ENCODE measurements at places on chromosomes 3 and 15.

DNA sequence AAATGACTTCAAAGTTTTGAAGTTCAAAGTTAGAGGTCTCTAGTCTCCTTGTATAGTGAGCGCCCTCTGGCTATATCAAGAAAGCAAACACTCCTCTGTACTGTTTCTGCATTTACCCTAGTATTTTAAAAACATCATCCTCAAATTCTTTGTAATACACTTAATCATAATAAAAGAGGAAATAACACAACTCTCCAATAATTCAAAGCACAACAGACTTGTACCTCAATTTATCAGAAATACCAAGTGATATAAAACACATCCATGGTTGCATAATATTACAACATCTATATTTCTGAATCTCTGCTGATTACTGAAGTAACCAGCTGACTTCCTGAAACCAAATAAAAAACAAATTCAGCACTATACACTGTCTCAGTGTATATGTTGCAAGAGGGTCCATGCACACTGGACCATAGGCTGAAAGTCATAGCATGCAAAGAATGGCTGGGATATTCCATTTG, 12.5 kb downstream of the PLOD2 start:
- DNase-seq: no peak

DNA sequence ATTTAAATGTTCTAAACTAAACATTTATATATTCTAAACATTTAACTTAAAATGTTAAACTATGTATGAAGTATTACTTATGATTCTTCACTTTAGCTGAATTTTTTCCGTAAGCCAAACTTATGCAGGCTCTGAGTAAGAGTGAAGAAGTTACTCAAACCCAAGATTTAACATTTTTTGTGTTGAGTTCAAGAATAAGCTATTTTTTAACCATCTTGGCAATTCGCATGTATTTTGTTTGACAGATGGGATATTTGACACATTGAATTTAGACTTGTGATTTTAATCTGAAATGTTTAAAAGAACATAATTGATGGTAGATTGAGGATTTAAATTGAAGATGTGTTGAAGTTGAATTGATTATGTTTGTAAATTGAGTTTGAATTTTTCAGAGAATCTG, 14.6 kb upstream of the PPP2R3A start:
- no peak for DNase-seq

DNA sequence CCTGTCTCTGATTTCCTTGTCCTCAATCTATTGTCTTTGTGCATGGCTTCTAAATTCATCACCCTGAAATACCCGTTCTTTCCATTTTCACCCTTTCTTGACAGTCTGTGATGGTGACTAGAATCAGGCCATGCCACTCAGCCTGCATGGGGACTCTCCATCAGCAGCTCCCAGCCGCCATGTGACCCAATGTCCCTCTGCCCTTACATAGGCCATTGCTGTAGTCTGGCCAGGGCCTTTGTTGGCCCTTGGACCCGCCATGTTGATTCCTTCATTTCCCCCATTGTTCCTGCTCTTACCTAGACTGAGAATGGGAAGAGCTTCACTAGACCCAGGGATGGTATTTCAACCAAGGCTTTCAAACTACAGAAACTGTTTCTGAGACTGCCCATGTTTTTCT, 45.8 kb downstream of the SPSB4 start:
- DNase-seq: no peak

DNA sequence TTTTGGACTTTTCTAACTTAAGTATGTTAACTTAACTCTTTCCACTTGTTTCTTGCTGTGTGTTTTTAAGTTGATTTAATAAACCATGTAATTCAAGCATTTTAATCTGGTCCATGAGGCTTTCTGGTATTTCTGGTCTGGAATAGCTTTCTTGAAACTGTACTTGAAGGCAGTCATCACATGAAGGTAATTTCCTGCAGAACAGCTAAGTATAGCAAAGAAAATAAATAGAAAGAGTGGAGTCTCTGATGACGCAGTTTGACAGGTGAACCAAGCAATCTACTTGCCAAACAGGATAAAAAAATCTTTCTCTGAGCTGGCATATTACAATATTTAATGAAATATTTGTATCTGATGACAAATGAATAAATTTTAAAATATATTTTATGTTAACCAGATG, 74.9 kb downstream of the BTLA start:
- no peak for DNase-seq

DNA sequence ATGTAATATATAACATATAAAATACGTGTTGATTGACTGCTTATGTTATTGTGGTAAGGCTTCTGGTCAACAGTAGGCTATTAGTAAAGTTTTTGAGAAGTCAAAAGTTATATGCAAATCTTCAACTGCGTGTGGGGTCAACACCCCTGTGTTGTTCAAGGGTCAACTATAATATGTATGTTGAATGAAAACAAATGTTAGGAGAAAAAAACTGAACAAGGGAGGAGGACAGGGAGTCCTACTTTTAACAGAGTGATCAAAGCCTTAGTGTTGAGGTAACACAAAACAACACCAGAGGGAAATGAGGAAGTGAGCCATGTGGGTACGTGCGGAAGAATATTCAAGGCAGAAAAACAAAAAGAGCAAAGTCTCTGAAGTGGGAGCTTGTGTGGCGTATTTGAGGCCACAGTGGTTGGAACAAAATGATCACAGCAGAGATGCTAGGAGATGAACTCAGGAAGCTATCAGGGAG, 62.5 kb downstream of the SFMBT1 start:
- DNase-seq: peak; percentile 66

- DNase-seq: no peak
Observed at GRCh38 chr15:69790632-69791031, 307.1 kb downstream of the TLE3 start.

GRCh38 chr15:45099549-45100165, 14.3 kb downstream of the DUOX2 start:
- no peak for DNase-seq

GRCh38 chr3:71753701-71754609, at the start of gene GPR27:
Gene GPR27 (plus strand): TSS chr3:71753855. CDS start chr3:71754050, 195 bp downstream.
- DNase-seq: peak; percentile 39

DNA sequence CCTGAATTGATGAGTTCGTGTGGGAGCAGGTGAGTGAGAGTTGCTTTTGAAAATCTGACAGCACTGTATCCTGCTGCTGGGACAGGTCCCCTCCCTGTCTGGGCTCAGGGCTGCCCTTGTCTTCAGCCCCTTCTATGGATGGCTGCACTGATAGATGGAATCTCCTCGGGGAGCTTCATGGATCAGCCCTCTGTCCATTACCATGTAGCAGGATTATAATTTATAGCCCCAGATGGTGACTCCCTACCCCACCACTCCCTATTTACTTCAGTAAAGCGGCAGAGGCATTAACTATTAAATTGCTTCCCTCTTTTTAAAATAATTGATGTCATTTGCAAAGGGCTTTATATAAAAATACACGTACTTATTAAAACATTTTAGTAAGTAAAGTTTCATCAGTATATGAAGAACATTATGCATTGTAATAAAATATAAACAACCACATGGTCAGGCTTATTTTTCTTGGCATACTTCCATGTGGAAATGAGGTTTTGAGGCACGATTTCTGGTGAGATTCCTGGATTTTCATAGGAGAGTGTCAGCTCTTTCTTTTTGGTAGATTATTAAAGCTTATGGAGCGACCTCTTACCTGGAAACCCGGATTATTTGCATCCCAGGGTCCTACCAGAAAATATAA, 38.5 kb downstream of the MAP3K13 start:
- no peak for DNase-seq

DNA sequence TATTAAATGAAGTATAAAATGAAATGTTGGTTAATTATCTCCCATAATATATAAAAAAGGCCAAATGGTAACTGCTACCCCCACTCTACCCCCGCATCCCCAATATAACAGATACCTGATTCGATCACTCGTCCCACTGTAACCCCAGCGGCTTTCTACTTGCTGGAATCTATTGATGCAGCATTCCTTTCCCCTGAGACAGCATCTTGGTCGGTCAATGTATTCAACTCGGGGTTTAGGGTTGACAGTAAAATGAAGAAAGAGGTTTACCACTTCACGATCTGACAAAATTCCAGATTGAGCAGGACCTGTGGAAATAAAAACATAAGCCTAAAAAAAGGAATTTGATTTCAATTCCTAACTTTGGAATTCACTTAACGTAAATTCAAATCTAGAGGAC, 18.6 kb upstream of the C15orf40 start:
- no peak for DNase-seq

DNA sequence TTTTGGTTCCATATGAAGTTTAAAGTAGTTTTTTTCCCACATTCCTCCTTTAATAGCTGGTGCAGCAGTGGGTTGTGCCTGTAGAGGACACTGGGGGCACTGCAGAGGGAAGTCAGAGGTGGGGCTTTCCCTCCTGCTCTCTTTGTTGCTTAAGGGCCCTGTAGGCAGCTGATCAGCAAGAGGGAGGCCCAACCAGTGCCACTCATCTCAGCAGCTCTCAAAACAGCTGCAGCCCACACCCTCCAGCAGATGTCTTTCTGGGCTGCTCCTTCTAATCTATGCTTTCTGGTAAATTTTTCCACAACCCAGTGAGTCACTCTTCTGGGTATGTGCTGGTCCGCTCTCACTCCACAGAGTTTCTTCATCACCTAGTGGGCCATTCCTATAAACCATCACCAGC, 263.8 kb downstream of the FEZF2 start:
- no peak for DNase-seq

- no peak for DNase-seq
Observed at GRCh38 chr3:30538791-30539190, 67.6 kb upstream of the TGFBR2 start.

DNA sequence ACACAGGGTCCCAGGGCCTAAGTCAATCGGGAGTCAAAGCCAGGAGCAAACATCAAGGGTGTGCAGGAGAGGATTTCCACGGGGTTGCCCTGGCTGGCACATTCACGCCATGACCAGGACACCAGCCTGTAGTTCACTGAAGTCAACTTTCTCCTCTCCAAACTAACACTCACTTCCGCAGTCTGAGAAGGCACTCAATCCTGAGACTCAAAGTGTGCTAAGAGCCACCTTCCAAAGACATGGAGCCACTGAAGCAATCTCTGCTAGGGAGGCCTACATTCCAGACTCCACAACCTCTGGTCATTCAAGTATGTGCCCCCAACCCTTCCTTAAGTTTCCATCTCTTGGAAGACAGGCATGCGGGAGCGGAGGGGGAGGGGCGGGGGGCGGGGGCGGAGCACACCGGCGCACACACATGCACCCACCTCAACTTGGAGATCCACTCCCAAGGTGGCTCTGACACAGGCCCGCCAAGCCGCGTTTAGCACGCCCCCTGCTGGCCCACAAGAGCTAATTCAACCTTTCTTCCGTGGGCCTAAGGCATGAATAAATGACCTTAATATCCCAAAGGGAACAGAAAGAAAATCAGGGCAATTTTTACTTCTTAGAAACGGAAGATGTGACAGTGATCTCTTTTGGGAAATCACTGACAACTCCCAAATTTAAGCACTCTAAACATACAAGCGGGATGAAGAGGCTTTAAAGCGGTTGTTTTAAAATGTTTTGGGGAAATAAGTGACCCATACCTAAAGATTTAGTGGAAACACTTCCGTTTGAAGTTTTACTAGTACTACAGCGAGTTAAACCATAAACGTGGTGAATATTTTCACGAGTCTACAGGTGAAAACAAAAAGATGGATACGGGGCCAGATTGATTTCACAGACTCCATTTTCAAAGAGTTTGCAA, 162.5 kb upstream of the CHRNA7 start:
- peak; percentile 49 for DNase-seq

GRCh38 chr3:9035473-9035872, 72.2 kb upstream of the RAD18 start:
- no peak for DNase-seq

DNA sequence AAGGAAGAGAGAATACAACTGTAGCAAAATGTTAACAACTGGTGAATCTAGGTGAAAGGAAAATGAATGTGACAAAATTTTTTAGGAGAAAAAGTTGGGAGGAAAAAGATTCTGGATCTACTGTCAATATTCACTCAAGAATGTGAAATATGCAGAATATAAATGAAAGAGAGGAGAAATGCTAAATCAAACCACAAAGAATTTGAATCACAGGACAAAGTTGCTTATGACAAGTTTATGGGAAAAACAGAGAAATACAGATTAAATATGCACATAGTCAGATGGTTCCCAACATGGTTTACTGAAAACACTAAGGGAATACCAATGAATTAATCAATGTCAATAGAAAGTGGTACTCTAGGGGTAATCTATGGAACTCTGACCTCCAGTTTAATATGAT, 27.6 kb downstream of the C3orf33 start:
- no peak for DNase-seq

GRCh38 chr15:100934726-100935125, 15.6 kb downstream of the LRRK1 start:
- DNase-seq: no peak

DNA sequence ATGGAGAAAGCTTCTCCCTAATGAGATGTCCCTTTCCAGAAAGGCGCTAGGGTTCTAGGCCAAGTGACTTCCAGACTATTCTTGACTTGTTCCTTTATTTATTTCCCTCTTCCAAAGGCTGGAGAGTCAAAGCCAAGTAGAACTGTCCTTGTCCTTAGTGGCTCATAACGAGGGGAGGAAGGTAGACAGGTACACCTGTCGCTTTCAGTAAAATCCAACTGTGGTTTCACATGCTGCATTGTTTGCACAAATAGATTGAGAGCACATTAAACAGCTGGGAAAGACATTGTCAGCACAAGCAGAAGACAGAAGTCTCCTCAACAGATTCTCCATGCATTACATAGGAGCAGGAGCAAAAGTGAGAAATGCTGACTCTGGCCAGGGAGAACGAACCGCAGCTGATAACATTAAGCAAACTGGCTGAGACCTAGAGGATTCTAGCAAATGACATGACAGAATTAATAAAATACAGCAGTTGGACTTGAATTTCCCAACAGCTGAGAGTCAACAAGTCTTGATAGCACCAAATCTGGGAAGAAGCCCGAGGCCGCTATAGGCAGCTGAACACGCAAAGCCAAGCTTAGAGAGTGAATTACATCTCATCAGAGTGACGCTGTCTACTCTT, 227.7 kb downstream of the TLE3 start:
- DNase-seq: no peak

GRCh38 chr15:53535886-53536285, 223.6 kb downstream of the WDR72 start:
- no peak for DNase-seq

GRCh38 chr3:108222853-108223565, 785 bp upstream of the IFT57 start:
- no peak for DNase-seq

GRCh38 chr3:152998591-152998990, 163.4 kb upstream of the RAP2B start:
- no peak for DNase-seq

GRCh38 chr15:22936577-22937472, 43.3 kb downstream of the CYFIP1 start:
- no peak for DNase-seq

GRCh38 chr15:95557226-95558046, 773.1 kb upstream of the NR2F2 start:
- DNase-seq: no peak

DNA sequence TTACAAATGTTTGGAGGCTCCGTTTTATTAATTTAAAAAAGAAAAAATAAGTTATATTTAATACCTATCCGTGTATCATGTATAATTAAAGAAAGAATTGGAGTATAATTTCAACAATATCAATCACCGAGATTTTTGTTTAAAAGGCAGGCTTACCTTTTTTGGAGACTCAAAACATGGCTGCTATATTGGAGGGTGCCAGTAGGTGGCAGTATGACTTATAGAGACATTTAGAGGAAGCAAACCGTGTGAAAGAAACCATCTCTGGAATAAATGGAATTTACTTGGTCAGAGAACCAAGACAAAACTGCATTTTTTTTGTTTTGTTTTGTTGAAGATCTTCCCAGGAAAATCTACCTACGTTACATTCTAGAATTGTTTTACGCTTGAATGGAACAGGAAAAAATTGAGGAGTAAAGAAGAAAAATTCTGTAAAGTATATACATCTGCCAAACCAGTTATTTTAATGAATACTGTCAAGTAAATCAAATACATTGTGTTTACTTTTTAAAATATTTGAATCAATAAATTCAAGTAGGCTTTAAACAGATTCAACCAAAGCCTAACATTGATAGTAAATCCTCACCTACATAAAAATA, 802.6 kb upstream of the ALCAM start:
- DNase-seq: peak; percentile 39

Measured in stimulated activated naive CD8-positive, alpha-beta T cell treated with anti-CD3 and anti-CD28 coated beads, Interleukin-15, amount 100 ng/mL, for 72 hours (primary cell).